ENCODE measurements at places on chromosomes 5 and 9.

DNA sequence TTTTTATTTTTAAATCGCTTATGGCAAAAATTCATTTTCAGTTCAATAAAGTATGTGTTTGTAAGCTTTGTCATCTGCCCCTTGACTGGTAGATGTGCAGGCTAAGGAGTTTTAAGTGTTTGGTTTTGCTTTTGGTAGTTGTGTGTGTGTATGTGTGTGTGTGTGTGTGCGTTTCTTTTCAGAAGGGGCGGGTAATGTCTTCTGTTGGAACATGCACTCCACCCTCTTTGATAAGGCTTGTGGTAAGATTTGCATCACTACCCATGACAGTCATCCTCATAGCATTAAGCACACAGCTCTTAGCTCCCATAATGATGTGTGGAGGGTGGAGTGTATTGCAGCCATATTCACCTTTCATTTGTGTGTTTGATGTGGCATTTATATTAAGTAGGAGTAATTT is 92.1 kb upstream of the FSD1L start:
- DNase-seq = peak; percentile 25

DNA sequence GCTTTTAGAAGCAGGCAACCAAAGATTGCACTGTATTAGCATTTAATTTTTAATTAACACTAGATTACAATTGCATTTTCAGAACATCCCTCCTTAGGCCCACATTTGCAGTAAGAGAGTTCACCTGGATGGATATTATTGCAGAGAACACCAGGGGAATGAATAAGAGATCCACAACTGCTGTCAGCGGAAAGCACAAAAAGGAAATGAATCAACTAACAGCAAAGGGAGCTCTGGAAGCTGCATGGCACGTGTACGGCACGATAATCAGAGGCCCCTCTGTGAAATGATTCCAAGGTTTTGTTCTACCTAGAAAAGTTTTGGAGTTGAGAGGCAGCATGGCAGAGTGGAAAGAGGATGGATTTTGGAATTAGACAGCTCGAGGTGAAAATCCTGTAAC is 361.2 kb upstream of the C9orf72 start:
- DNase-seq = no peak

DNA sequence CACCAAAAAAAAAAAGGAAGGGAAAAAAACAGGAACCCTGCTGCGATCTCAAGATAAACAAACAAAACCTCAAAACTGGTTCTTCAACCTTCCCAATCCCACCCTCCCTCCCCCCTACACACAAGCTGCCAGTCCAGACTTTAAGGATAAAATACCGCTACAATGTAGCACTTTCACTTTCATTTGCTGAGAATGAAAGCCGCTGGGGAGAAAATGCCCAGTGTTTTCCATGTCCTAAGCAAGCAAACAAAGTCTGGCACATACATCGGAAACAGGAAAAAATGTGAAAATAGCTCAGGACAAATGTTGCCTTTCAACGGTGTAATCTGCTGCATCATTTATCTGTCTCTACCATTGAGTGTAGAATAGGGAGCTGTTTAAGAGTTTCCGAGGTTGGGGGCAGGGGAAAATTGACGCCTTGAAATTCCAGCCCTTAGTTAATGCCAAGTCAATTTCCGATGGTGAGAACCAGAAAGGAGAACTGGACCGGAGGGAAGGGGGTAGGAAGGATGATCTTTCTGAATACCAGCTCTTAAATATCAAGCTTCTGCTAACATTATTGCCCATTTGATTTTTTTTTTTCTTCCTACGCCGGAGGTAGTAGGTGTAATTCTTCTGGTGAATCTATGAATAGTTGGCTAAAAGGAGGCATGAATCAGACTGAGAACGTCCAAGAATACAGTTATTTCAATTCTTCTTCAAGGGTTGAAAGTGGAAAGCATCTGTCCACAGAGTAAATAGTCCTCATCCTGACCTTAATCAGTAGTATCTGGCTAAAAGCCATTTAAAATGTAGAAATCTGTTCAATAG is 1.2 kb upstream of the ADAMTS6 start:
- DNase-seq = no peak

GRCh38 chr9:35666549-35666948 is 1.6 kb upstream of the ARHGEF39 start:
- DNase-seq = no peak

- no peak for DNase-seq
Observed at GRCh38 chr9:124835026-124835557, 18.2 kb upstream of the WDR38 start.

DNA sequence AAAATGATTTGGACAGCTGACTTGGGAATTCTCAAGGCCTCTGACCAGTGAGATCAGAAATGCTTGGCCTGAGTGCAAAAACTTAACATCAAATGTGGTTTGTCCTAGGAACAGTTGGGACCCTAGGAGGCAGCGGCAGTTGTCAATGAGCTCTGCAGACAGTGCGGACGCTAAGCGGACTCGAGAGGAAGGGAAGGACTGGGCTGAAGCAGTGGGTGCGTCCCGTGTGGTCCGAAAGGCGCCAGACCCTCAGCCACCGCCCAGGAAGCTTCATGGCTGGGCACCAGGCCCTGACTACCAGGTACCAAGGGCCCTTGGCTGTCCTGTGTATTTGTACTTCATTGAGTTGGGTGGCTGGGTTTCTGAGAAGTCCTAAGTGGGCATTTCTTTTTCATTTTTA is 43.7 kb upstream of the POMT1 start:
- DNase-seq = no peak

GRCh38 chr9:6229619-6230018 is 14.0 kb downstream of the IL33 start:
- no peak for DNase-seq

GRCh38 chr5:97135868-97136267 is 6.5 kb downstream of the LIX1 start:
- no peak for DNase-seq

- no peak for DNase-seq
Observed at GRCh38 chr5:177459819-177460628, 13.4 kb downstream of the DBN1 start.

DNA sequence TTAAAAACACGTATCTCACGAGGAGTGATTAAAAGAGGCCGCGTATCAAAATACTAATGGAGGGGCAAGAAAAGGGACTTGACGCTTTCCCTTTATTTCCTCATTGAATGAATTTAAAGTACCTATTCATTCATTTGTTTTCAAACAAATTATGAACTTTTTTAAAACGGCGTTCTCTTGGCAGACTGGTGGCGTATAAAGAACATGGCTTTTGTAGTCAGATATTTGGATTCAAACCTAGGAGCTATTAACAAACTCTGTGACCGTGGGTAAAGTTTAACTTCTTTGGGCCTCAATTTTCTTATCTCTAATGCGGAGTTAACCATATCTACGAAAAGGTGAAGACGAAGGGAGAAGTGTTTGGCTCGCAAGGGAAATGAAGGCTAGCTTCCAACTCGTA is 876 bp downstream of the CAAP1 start:
- peak; percentile 2 for DNase-seq

GRCh38 chr9:107750741-107751566 is 261.4 kb upstream of the KLF4 start:
- DNase-seq = no peak

GRCh38 chr9:124290743-124291554 is 33.2 kb downstream of the NEK6 start:
- DNase-seq = peak; percentile 61

DNA sequence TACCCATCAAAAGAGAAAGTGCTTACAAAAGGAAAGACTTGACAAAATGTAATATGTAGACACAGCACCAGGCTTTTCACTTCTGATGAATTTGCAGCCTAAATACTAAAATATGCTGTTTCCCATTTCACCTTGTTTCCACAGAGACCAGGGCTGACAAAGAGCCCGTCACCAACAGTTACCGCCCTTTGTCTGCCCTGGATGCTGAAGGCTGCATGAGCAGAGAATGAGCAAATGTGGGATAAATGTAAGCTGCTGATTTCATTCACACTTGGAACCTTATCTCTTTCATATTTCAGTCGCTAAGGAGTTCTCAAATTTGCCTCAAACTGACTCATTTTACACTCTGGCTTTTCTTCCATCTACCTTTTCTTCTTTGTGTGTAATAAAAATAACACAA is 213.9 kb downstream of the TMEM167A start:
- DNase-seq = no peak

DNA sequence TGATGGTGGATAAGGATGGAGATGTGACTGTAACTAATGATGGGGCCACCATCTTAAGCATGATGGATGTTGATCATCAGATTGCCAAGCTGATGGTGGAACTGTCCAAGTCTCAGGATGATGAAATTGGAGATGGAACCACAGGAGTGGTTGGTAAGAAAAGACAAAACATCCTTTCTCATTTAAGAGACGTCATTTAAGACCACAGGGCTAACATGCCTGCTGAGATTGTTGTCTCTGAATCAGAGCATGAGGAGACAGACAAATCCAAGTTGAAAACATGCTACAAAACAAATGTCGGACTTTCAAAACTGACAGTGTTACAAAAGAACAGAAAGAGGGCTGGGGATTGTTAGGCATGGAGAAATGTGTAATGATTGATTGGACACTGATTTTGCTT is 4.6 kb downstream of the CCT5 start:
- no peak for DNase-seq

GRCh38 chr9:86634501-86634900 is 280.3 kb upstream of the TUT7 start:
- DNase-seq = no peak

GRCh38 chr5:159928122-159928909 is 12.0 kb downstream of the ADRA1B start:
- no peak for DNase-seq

DNA sequence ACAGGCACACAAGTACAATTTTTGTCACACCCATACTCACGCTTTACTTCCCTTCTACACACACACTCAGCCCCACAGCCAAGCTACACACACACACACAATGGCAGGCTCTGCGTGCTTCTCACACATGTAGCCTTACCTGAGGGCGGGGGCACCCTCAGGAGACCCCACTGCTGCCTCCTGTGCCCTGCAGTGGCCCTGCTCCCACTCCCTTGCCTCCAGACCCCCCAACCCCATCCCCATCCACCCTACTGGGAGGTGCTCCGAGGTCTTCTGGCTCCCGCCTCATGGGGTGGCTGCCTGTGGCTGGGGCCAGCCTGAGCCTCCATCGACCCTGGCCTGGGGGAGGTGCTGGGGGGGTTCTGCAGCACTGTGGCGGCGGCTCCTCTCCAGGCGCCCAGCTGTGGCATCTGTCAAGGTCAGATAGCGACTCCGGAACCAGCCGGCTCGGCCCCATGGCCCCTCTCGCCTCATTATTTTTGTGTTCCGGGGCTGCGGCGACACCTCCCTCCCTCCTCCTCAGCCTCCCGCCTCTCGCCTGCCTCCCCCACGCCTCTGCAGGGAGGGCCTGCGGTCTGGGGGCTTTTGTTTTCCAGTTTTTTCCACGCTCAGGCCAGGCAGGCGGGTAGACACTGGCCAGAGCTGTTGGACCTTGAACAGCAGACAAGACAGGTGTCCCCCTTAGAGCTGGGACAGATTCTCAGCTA is 21.7 kb downstream of the CXXC5 start:
- no peak for DNase-seq

DNA sequence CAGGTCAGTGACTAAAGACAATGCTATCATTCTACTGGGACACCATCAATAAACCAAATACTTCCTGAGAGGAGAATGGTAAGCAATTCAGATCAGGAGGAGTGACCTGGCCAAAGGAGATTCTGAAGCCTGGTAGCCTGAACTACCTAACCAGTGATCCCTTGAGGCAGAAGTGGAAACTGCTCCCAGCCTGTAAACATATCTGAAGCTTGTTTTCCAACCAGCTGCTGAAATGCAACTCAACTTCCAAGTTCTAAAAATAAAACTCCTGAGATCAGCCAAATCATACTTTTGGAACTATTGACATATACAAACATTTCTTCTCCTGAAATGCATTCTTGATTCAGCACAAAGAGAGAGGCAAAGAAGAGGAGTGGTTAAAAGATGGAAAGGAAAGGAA is 204.1 kb downstream of the EBF1 start:
- no peak for DNase-seq

- DNase-seq = peak; percentile 38
Observed at GRCh38 chr5:83368319-83368718, 103.2 kb upstream of the VCAN start.

- no peak for DNase-seq
Observed at GRCh38 chr5:136886608-136887007, 521.3 kb upstream of the TRPC7 start.

DNA sequence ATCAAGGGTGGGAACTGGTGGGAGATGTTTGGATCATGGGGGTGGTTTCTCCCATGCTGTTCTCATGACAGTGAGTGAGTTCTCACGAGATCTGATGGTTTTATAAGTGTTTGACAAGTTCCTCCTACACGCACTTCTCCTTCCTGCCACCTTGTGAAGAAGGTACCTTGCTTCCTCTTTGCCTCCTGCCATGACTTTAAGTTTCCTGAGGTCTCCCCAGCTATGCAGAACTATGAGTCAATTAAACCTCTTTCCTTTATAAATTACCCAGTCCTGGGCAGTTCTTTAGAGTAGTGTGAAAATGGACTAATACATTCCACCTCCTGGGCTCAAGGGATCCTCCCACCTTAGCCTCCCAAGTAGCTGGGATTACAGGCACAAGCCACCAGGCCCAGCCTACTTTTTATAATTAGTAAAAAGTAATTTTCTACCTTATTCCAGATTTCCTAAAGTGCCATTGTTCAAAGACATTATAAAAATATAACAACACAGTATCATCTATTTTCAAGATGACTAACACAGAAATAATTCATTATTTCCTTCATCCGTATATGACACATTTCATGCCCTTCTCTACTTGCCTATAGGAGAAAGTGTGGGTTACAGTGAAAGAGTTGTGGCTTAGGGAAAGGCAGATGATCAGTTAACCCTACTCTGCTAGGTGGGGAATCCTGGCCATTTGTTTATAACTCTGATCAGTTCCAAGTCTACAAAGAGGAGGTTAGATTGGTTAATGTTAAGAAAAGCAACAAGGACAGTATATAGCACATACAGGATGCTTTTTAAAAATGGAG is 99.9 kb downstream of the TTC39B start:
- no peak for DNase-seq

DNA sequence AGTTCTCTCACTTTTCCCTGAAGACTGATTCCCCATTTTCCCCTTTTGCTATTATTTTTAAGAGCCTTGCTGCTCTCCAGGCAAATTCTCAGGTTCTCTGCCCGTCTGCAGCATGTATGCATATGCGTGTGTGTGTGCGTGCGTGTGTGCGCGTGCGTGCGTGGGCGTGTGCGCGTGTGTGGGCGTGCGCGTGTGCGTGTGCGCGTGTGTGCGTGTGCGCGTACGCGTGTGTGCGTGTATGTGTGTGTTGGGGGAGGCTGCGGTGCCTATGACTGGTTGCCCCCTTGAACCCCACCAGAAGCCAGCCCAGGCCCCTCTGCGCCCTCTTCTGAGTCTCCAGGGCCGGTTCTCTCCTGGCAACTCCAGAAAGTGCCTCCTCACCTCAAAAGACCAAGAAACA is 987 bp upstream of the FOXI1 start:
- no peak for DNase-seq
